ENCODE measurements at places on chromosomes 1 and 21.

DNA sequence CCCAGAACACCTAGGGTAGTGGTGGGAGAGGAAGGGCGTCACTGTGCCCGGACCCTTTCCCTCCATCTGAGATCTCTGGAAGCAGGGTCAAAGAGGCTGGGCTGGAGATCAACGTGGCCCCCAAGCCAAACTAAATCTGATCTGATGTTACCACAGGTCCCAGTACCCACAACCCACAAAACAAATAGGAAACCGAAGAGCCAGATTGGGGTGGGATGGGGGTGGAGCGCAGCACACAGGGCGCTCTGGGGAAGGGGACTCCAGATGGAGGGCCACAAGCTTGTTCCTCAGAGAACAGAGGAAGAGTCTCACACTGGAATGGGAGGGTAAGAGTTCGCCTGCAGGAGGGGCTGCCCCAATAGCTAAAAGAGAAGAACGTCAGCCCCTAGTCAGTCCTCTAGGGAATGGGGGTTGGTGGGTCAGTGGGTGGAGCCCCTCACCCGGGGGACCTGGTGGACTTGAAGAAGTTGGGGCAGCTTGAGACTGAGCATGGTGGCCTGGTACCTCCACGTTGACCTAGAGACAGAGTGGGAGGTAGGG lies 1.5 kb downstream of the PAQR6 start:
- no peak for DNase-seq

- DNase-seq: no peak
Measured at GRCh38 chr1:109886827-109887226, 23.8 kb upstream of the CSF1 start.

DNA sequence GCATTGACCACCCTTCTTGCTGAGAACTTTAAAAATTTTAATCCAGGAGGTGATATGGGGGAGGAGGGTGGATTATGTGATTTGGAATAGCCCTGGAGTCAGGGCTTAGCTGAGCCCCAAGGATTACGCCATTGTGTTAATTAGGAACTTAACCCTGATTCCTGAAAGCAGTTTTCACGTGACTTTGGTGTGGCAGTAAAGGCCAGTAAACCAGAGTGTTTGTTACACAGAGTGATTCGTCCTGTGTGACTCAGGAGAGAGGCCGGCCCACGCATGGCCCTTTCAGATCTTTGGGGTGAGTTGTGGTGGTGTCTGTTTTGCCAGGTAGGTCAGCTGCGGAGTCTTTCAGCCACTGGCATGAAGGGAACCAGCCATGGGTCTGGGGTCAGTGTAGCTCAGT lies 107.6 kb downstream of the NOS1AP start:
- DNase-seq: no peak

GRCh38 chr1:23558872-23559135 lies 497 bp downstream of the ID3 start:
- DNase-seq: no peak

DNA sequence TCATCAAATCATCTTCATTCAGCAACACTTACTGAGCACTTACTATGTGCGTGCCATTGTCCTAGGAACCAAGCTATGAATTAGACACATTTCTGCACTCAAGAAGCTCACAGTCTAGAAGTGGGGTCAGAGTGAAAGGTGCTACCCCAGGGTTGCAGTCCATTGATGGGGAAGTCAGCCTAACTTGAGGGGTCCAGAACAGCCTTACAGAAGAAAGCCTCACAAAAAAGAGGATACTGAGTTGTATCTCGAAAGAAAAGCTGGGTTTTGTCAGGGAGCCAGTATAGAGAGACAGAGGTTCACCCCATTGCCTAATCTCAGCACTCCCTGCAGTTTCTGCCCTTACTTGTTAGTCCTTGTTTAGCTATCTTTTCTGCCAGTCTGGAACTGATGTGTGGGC lies 153.1 kb upstream of the JUN start:
- DNase-seq: no peak

DNA sequence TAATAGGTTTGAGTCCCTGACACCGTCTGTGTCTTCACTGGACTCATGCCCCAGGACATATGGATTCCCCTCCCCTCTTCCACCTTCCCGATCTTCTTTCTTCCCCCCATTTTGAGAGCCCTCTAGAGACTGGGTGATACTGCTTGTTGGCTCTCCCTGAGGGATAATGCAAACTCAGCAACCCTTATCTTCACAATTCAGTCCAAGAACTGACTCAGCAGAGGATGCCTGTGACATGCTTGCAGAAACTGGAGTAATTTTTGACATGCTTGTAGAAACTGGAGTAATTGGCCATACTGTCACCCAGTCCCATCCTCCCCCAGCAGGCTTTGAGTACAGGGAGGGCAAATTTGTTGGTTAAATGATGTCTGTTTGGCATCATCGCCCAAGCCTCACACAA lies 127.6 kb upstream of the CTTNBP2NL start:
- DNase-seq: no peak

- no peak for DNase-seq
Measured at GRCh38 chr21:32803651-32804050, 32.1 kb upstream of the PAXBP1 start.

DNA sequence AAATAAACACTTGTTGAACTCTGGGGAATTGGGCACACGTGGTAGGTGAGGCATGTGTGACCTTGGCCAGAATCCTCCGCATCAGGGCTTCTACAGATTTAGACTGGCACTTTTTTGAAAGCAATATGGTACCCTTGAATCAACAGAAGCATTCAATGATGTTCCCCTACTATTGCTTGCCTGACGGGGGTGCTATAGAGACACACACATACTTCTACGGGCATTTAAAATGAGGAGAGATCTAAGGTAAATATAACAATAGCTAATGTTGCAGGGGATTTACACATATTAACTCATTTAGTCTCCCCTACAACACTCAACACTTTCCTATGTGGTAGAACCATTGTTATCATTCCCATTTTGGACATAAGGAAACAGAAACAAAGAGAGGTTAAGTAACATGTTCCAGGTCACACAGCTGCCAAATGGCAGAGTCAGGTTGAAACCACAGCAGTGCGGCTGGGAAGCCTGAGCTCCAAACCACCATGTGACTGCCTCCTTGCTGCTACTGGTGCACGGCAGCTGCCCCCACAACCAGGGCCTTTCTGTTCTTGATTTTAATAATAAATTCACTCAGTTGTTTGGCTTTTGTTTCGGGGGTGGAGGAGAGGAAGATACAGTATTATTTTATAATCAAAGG lies 147.4 kb downstream of the ZNF281 start:
- DNase-seq: no peak

DNA sequence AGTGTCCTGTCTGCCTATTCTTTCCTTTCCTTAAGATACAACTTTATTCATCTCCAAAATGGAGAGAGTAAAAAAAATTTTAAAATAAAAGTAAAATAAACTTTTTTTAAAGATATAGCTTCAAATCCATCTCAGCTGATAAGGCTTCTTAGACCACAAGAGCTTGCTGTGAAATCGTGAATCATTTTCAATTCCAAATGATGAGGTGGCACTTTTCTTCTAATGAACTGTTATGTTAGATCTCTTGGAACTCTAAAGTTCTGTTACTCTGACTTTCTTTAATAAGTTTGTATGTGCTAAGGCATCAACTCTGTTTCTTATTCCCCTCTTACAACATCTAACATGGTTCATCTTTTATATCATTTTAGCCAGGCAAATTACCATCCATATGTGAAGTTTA lies 4.5 kb downstream of the SH3GLB1 start:
- DNase-seq: no peak

DNA sequence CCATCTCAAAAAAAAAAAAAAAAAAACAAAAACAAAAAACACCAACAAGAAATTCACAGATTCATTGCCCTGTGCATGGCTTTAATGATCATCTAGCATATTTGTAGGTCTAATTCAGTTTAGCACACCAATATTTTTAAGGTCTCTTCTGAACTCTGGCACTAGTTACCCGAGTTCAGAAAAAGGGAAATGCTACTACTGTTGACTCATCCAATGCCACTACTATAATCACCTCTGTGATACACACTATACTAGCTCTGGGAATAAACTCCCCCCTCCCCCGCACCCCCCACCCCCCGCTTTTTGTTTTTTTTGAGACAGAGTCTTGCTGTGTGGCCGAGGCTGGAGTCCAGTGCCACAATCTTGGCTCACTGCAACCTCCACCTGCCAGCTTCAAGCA lies 55.6 kb downstream of the FBXO42 start:
- no peak for DNase-seq

DNA sequence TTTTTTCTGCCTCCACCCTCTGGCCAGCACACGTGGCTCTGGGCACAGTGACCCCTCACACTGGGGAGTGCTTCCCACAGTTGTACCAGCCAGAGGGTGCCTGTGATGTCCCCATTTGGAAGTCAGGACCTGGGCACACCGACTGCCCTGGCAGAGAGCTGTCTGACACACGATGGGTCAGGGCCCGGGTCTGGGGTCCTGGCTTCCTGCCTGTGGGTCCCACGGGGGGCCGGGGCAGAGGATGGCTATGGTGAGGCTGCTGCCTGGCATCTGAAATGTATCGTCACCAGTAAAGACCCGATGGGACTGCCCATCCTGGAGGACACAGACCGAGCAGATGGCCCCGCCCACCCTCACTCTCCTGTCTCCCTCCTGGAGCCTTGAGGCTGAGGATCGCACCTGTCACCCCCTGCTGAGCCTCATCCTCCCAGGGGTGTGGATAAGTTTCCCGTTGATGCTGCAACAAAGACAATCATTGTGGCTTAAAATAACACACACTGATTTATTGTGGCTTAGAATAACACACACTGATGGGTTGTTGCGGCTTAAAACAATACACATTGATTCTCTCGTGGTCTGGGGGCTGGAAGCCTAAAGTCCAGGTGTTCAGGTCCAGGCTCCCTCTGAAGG lies 88.8 kb upstream of the TTC34 start:
- DNase-seq: no peak

GRCh38 chr1:217062586-217062985 lies 339.4 kb upstream of the ESRRG start:
- no peak for DNase-seq
